Effector CD4-positive, alpha-beta T cell (primary cell): ENCODE measurements at places on chromosomes 7 and 10.

- no peak for DNase-seq
These were observed 1.9 kb upstream of the STX1A start for GRCh38 chr7:73721377-73721817.

GRCh38 chr10:71755179-71755879 is 18.0 kb downstream of the VSIR start:
- no peak for DNase-seq

- no peak for DNase-seq
These were observed 74.1 kb downstream of the NRBF2 start for GRCh38 chr10:63206997-63207811.

GRCh38 chr7:29394321-29394720 is 169.3 kb upstream of the PRR15 start:
- DNase-seq: no peak
